Spleen (tissue), 13 donors: ENCODE measurements at places on chromosomes 13 and 19. TPM values are rescaled to one million over a fixed set of nuclear protein-coding genes. Genes with fewer than 3 reads are reported as not detected.

Gene BRSK1
- total RNA-seq: 0.79 TPM

Gene LRRC63
- total RNA-seq: 0.64 TPM

DNA sequence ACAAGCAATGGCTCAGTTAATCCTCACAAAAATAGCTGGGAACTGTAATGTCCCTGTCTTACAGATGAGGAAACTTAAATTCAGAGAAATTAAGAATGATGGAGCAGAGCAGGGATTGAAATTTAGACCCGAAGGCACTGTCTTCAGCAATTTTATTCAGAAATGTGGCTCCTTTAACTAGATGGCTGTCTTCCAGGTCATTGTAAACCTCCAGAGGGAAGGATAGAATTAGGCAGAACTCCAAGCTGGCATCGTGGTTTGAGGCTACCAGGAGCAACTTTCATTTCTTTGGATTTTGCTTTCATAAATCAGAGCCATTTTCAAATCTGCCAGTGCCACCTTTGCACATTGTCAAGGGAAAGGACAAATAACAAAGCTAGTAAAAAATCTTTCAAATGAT, 339.0 kb downstream of the DCT start:
- H3K4me3 ChIP-seq: no peak overlapping the region
- no peaks in the 10 kb centered on the region for H3K27me3 ChIP-seq
- H3K36me3 ChIP-seq: no peaks in the 10 kb centered on the region
- no peak overlapping the region for H3K27ac ChIP-seq
- H3K4me1 ChIP-seq: no peaks in the 10 kb centered on the region

GRCh38 chr13:84121456-84121855, 239.2 kb upstream of the SLITRK1 start:
- H3K4me1 ChIP-seq: no peaks in the 10 kb centered on the region
- no peaks in the 10 kb centered on the region for H3K27me3 ChIP-seq
- H3K4me3 ChIP-seq: no peak overlapping the region
- no peak overlapping the region for H3K27ac ChIP-seq
- no peak for DNase-seq
- no peaks in the 10 kb centered on the region for H3K36me3 ChIP-seq

GRCh38 chr13:96193728-96194310, 103.9 kb downstream of the HS6ST3 start:
- H3K27ac ChIP-seq: no peak overlapping the region
- no peak for DNase-seq
- H3K4me3 ChIP-seq: no peak overlapping the region
- H3K27me3 ChIP-seq: no peaks in the 10 kb centered on the region
